ENCODE measurements at places on chromosomes 16 and 17. TPM values are rescaled to one million over a fixed set of nuclear protein-coding genes. Genes with fewer than 3 reads are reported as not detected.

DNA sequence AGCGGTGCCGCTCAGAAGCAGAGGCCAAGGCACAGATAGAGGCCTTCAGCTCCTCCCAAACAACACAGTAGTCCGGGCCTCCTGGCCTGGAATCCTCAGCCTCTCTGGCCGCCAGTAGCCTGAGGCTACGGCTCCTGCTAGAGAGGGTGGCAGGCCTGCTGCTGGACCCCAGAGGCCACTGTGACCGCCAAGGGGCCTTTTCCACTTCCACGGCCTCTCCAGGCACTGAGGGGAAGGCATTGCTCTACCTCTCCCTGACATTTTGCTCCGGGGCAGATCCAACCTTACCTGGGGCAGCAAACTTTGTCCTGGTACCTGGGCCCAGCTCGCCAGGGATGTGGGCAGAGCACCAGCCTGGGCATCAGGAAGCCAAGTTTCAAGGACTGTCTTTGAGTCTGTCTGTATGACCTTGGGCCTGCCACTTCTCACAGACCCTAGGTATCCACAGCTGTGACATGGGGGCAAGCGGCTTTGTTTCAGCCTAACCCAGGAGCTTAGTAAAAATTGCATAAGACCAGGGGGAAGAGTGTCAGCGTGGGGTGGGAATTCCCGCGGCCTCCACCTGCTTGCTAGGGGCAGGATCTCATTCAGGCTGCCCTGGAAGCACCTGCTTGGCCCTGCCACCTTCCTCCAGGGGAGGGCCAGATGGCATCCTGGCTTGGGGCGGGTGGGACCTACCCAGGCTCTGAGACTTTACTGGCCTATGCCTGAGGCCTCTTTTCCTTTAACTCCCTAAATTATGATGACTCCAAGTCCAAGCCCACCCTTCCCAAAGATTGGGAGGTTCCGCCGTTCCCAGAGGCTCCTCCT, 33.2 kb downstream of the ADGRG5 start:
- H3K4me1 ChIP-seq = peaks cover 39% of the 10 kb centered on the region
- no peak overlapping the region for H3K27ac ChIP-seq
- peaks cover 9% of the 10 kb centered on the region for H3K36me3 ChIP-seq
- no peak overlapping the region for H3K4me3 ChIP-seq
- peaks cover 2% of the 10 kb centered on the region for H3K27me3 ChIP-seq
- no peak for DNase-seq

Gene KRT16
- total RNA-seq = not detected

GRCh38 chr16:75238132-75238852, 13.1 kb downstream of the BCAR1 start:
- no peak for DNase-seq
- no peak overlapping the region for H3K27ac ChIP-seq
- H3K27me3 ChIP-seq = peaks cover 7% of the 10 kb centered on the region
- no peaks in the 10 kb centered on the region for H3K4me1 ChIP-seq
- no peaks in the 10 kb centered on the region for H3K36me3 ChIP-seq
- H3K4me3 ChIP-seq = no peak overlapping the region

Gene SEZ6L2
- total RNA-seq = 0.32 TPM
